AG09319 (cell line): ENCODE measurements at places on chromosomes 5 and 9.
A peak's percentile ranks its signal among the peaks of the same experiment; 100 is the strongest.

GRCh38 chr5:16886366-16886736, 49.7 kb downstream of the MYO10 start:
- DNase-seq, result no peak

DNA sequence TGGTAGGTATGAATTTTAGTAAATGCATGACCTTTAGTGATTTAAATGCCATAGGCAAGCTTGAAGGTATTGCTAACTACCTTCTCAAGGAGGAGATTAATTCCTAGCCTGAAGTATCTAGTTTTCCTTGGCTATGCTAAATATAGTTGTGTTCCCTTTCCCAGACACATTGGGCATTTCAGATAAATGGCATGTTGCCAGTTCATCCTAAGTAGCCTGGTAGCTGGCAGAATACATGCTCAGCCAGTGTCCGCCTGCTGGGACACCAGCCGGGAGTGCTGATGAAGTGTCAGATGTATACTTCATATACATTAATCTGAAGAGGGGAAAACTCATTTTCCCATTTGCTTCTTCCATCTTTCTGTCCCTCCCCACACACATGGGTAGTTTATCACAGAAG, 196.9 kb downstream of the MAST4 start:
- DNase-seq, result no peak

GRCh38 chr9:15484802-15485201, 26.0 kb downstream of the PSIP1 start:
- no peak for DNase-seq

GRCh38 chr5:147393874-147394672, 115.8 kb downstream of the DPYSL3 start:
- DNase-seq, result no peak

- DNase-seq, result no peak
Measured at GRCh38 chr9:136757751-136758140, 297 bp downstream of the LCN8 start.

GRCh38 chr5:22351178-22351577, 502.0 kb downstream of the CDH12 start:
- no peak for DNase-seq

DNA sequence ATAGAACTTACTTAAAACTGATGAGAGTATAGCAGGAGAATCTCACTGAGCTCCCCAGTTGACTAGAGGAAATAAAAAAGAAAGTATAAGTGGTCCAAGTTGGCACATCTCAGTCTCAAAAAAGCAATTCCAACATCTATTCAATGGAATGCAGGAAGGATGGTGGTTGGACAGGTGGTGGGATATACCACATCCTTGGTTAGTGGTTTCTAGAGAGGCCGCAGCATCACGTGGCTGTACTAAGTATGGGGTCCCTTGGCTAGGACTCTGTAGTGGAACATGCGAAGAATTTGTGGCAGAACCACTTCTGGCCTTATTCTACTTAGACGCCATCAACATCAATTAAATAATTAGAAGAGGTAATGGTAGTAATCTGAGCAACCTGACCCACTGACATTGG, 232.4 kb downstream of the SAXO1 start:
- no peak for DNase-seq

GRCh38 chr9:136525841-136526499, 19.9 kb downstream of the NOTCH1 start:
- no peak for DNase-seq

DNA sequence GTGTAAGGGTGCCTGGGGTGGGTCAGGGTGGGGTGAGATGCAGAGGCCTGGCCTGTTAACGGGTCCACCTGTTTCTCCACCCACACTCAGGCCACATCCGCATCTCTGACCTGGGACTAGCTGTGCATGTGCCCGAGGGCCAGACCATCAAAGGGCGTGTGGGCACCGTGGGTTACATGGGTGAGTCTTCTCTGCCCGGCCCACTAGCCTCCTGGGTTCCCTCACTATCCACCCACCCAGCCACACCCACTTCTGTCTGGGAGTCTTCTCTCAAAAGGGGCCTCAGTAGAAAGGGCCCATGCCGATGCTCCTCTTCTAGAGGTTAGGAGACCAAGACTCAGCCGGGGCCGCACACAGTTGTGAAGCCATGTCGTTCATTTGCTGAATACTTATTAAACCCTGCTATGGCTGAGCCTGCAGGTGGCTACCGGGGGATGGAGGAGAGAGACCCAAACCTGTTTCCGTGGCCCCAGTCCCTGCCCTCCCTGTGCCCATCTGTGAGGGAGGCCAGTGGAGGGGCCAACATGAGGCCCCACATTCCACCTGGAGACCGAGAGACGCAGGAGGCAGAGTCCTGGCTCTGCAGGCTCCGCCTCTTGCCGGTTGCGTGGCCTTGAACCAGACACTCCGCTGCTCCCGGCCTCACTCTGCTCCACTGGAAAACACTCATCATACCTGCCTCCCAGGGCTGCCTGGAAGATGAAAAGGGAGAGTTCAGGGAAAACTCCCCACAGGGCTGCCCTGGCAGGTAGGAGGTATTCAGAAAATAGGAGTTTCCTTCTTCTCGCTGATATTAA, 8.7 kb downstream of the GRK6 start:
- DNase-seq, result no peak

- DNase-seq, result no peak
Measured at GRCh38 chr5:67045816-67046740, 150.5 kb downstream of the CD180 start.

DNA sequence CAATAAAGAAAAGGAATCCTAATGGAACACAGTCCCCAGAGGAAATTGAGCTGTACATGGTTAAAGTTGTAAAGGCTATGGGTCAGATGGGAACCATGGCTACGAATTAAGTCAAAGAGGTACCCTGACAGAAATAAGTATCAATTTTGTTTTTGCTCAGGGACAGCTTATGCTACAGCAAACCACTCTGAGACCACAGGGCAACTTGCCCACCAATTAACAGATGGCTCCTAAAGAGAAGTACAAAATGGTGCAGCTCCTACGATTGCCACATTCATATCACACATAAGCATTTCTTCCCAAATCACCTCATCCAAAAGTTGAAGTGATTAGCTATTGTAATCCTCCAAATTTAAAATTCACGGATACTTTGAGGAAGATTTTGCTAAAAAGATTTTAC, 83.0 kb downstream of the ELAVL2 start:
- DNase-seq, result no peak

- no peak for DNase-seq
Measured at GRCh38 chr9:34891386-34891785, 66.7 kb upstream of the PHF24 start.

GRCh38 chr5:133870661-133871060, 97.8 kb downstream of the C5orf15 start:
- peak; percentile 45 for DNase-seq

DNA sequence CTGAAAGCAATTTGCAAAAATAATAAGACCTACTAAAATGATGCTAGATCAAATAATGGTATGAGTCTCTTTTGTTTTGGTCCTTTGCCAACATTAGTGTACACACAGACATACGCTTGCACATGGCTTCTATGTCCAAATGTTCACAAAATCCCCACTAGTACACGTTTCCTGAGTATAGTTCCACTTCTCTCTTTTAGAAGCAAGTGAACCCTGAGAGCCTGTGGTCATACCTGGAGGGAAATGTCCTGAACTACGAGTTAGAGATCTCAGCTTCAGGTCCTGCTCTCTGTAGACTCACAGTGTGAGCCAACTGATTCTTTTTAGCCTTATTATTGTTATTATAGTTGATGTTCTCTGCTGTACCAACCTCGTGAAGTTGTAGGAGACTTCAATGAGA, 47.3 kb upstream of the ACTBL2 start:
- no peak for DNase-seq

DNA sequence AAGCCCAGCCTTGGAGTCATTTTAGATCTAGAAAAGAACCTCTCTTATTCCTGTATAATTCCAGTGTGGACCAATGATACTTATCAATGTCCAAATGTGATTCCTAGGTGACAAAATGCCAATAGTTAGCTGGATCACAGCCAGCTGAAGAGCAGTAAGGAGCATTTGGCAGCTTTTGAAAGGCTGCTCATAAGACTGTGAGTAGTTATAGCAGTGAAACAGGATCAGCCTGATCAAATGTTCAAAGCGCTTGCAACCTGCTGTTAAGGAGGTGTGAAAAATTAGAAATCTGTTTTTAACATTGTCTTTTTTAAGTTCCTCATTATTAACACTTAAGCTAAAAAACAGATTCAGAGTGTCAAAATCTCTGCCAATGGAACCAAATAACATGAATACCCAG, 85.1 kb downstream of the SSBP2 start:
- DNase-seq, result no peak

- no peak for DNase-seq
Measured at GRCh38 chr5:54309691-54310432, 511 bp downstream of the ARL15 start.

DNA sequence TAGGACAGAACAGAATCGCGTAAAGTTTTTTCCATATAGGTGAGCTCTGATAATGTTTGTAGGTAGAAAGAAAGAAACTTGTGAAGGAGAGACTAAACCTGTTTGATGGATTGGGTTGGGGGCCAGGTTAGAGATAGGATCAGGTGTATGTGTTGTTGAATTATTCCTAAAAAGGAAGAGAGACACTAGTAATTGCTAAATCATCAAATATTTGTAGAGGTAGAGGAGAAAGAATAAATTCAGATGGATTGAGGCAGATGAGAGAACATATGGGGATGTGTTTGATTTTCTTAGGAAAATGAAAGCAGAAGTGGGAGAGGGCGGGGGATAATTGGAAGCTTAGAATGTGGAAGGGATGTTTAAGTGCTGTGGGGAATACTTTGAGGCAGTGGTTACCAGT, 7.7 kb downstream of the ZCCHC7 start:
- no peak for DNase-seq

GRCh38 chr9:100294341-100294740, 58.4 kb downstream of the TEX10 start:
- no peak for DNase-seq

- no peak for DNase-seq
Measured at GRCh38 chr9:89668216-89668865, 63.5 kb downstream of the GADD45G start.

DNA sequence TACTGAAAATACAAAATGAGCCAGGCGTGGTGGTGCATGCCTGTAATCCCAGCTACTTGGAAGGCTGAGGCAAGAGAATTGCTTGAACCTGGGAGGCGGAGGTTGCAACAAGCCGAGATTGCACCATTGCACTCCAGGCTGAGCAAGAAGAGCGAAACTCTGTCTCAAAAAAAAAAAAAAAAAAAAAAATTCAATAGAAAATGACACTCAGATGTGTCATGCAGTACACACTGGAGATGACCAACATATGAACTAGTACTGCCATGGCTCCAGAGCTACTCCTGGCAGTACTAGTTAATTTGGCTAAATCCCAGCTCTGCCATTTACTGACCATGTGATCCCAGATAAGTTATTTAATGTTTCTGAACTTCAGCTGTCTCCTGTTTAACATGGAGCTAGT, 7.3 kb downstream of the ATOX1 start:
- no peak for DNase-seq

DNA sequence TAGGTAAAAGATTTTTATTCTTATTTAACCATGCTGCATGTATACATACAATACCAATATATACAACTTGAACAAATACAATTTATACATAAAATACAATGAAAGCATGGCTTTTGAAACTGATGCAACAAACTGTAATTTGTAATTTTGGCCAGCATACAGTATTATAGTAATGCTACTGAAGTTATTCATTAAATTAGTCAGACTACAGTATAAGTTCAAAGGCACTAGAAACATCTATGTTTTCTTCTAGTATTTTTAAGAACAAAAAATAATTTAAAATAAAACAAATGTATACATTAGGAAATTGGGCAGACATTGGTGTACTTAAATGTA, 18.8 kb downstream of the IL4 start:
- DNase-seq, result no peak

DNA sequence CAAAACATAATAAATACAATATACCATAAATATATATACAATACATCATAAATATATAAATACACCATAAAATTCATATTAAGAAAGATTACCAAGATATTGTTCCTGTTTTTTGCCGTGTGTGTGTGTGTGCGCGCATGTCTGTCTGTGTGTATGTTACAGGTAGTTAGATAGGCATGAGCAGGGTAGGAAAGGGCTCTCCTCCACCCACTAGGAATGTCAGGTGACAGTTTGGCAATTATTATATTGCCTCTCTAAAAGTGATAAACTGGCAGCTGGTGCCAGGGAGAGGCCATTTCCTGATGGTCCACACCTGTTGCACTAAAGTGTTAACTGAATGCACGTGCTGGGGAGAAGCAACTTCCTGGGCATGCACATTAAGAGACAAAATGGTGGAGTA, 232.8 kb downstream of the ADAMTS6 start:
- no peak for DNase-seq
